ENCODE measurements at places on chromosomes 1 and 21. TPM values are rescaled to one million over a fixed set of nuclear protein-coding genes. Genes with fewer than 3 reads are reported as not detected.

TINAGL1 gene
- 154 TPM for total RNA-seq

CD84 gene
- total RNA-seq, result 17.1 TPM

PRRX1 gene
- total RNA-seq, result 46.2 TPM

LHX8 gene
- not detected for total RNA-seq

DNA sequence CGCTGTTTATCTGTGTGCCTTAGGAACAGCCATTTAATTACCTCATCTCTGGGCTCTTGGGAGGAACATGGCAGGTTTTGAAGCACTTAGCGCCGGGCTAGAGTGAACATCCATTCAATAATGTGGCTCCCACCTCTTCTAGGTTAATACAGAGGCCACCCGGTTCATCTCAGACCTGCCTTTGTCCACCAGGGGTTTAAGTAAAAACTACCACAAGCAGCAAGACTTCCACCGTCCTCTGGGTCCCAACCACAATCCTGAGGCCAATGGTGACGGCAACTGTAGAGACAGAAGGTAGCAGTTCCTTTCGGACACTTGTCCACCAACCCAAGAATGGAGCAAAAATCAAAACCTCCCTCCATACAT, 924 bp upstream of the DDOST start:
- DNase-seq, result no peak

GRCh38 chr1:160143695-160144094, 7.7 kb upstream of the ATP1A4 start:
- DNase-seq, result no peak

- DNase-seq, result no peak
Observed at GRCh38 chr1:115642168-115643072, 650 bp downstream of the VANGL1 start.

DNA sequence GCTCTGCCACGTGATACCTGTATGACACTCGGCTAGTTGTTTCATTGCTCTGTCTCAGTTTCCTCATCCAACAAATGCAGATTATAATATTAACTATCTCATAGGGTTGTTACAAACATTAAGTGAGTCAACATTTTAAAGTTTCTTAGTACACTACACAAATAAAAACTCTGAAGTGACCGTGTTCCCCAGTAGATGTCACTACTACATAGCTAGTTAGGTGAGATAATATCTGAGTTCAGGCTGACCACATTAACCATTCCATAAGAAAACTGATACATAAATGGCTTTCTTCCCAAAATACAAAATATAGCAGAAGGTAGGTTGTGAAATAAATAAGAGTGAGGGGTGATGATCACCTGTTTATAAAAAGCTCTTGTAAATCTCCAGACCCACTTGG, 214.1 kb downstream of the NUF2 start:
- DNase-seq, result no peak

- no peak for DNase-seq
Observed at GRCh38 chr1:27940297-27940696, 5.5 kb downstream of the SMPDL3B start.

DNA sequence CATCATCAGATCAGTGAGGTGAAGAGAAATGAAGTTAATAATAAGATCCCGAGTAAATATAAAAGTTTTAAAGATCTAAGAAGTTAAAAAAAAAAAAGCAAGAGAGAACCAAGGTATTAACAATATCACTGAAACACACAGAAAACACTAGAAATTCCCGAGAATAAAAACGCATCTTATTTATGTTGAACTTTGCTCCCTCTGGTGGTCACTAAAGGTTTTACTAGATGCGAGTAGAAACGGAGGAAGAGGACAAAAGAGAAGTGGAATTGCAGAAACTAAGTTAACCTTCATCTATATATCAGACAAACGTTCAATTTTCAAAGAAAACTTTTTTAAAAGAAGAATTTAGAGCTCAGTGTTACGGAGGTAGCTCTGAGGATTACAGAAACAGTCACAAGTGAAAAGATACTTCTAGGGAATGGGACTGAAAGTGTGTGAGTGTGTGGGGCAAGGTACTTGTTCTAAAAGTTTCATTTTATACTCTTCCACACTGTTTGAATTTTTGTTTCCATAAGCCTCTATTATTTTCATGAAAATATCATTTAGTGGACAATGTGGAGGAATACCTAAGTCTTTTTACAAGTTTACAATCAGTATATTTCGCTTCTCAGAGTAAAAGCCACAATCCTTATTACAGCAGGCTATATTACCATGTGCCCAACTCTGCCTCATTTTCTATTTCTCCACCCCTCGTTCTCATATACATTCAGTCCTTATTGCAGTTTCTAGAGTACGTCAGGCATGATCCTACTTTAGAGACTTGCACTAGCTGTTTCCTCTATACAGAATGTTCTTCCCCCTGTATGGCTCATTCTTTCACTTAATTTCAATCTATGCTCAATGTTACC, 19.7 kb downstream of the ACBD6 start:
- no peak for DNase-seq

GRCh38 chr1:100290291-100290690, 24.3 kb downstream of the RTCA start:
- no peak for DNase-seq

DNA sequence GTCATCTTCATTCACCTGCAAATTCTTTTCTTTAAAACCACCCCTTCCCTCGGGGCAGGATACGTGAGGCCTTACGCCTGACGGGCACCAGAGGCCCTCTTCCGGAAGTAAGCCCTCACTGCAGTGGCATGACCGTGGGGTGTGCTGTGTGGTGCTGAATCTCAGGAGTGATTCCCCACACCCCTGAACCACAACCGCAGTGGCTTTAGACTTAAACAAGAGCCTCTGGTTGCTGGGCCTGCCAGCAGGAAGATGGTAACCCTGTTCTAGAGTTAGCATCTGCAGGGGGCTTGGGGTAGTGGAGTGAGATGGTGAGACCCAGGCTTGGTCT, 12.1 kb downstream of the BSND start:
- DNase-seq, result no peak

- DNase-seq, result peak; percentile 89
Observed at GRCh38 chr1:228059634-228060457, 22.7 kb upstream of the ARF1 start.

DNA sequence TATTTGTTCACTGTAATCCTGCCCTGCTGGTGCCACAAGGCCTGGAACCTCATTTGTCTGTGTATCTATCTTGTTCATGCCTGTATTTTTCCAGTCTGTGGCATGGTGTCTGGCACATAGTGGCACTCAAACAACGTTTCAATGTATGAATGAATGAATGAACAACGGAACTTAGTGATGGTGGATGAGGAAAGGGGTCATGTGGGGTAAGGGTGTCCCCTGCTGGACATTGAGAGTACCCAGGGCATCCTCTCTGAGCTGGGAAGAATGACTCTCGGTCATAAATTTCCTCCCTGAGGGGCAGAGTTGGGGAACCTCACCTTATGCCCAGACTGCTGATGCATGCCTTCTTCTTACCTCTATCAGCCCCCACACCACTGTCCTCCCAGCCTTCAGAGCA, 18.9 kb upstream of the ZNF683 start:
- DNase-seq, result no peak

DNA sequence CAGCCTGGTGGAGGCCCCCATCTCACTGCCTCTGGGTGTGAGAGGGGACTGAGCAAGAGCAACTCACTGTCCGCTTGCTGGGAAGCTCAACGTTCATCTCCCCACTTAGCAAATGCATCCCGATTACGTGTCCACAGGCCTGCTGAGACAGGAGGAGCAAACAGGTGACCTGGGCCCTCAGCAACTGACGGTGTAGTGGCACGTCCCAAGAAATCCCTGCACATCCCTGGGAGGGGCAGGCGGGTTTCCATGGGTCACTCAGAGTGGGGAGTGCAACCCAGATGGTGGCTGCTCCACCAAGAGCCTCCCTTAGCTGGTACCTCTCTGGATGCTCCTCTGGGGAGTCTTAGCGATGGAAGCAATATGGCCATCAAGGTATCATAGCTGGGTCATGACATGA, 229.4 kb downstream of the DYRK1A start:
- no peak for DNase-seq

DNA sequence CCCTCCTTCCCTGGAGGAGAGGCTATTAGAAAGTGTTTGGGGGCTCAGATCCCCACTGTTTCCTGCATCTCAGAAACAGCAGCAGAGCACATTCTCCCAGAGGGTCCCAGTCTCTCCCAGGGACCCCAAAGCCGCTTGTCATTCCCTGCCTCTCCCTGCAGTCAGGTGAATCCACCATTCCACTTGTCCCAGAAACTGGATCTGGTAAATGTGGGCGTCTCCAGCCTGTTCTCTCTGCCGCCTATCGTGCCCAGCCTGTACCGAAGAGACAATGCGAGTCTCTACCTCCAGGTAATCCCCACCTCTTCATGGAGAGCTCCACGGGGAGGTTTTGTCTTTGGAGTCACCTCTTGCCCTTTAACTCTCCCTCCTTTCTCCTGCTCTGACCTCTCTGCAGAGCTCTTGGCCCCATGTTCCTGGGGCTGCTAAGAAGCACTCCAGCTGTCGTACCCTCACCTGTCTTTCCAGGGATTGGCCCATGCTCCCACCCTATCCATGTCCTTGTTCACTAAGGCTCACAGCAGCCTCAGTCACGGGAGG, 26.9 kb downstream of the INAVA start:
- DNase-seq, result peak; percentile 73

DNA sequence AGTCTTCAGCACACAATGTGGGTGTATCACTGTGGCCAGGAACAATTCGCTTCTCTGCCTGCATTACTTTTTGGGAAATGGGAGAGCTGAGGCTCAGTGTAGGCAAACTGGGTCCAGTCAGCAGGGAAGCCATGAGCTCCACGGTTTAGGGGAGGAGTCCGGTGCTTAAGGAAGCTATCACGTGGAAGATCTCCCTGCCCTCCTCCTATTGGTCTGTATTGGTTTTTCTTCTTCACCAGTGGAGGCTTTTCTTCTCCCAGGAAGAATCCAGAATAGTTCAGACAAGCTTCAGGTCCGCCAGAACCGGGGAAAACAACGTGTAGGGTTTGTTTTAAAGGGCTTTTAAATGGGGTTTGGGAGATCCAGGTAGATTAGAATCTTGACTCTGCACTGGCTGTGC, 156.2 kb upstream of the CAMK1G start:
- DNase-seq, result no peak

DNA sequence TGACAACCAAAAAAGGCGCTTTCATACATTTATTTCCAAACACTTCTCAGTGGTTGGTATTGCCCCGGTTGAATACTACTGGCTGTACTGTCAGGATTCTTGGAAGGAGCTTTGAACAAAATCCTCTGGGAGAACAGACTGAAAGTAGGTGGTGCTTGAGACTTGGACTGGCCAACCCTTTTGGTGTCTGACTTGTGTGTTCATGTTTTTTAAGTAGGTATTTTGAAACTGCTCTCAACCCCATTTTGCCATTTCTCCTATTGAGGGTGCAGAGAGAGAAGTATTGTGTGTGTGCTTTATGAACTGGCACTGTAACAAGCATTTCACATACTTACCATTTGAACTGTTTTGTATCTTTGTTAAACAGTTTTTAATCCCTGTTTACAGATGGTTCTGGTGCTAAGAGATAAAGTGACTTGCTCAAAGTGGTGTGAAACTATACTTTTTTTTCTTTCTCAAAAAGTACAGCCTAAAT, 21.2 kb downstream of the ARID1A start:
- no peak for DNase-seq

DNA sequence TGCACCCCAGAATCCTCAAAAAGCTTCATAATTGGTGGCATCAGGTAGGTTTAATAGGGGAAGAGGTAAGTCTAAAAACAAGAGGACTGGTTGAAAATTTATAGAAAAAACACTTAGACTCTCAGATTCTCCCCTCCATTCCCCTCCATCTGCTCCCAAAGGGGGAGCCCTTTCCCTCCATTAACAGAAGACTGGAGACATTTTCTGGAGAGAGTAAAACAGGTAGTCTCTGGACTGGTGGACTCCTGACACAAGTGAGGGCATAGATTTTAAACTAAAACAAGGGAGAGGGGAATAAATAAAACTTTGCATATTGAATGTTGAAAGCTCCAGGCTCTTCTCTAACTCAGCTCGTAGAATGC, 54.0 kb upstream of the IPO9 start:
- no peak for DNase-seq

DNA sequence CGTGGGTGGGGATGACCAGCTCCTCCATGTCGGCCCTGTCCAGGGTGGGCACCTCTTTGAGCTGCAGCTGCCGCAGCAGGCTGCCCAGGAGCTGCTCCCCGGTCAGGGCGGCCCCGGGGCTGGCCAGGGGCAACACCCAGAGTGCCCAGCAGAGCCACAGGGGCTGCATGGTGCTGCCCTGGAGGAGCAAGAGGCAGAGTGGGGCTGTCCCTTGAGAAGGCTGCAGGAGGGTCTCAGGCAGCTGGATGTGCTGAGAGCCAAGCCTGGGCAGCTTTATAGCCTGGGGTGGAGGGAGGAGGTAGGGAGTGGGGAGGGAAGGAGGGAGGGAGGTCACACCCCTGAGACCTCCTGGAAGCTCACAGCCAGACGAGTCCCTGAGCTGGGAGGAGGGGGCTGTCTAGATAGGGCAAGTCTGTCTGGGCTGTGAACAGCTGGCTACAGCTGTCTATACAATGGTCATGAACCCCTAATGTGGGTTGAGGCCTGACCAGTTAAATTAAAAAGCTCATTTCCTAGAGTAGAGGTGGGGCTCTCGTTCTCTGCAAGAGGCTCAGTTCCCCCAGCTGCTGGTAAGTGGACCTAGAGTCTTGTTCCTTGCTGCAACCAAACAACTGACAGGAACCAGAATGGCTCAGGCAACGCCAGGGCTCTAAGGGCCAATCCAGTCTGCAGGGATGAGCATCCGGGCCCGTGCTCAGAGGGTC, at the start of gene LEFTY1:
LEFTY1 (minus strand) TSS at position 249 of the 704 bp plus-strand sequence; CDS start at position 169, 80 bp downstream.
- no peak for DNase-seq

DNA sequence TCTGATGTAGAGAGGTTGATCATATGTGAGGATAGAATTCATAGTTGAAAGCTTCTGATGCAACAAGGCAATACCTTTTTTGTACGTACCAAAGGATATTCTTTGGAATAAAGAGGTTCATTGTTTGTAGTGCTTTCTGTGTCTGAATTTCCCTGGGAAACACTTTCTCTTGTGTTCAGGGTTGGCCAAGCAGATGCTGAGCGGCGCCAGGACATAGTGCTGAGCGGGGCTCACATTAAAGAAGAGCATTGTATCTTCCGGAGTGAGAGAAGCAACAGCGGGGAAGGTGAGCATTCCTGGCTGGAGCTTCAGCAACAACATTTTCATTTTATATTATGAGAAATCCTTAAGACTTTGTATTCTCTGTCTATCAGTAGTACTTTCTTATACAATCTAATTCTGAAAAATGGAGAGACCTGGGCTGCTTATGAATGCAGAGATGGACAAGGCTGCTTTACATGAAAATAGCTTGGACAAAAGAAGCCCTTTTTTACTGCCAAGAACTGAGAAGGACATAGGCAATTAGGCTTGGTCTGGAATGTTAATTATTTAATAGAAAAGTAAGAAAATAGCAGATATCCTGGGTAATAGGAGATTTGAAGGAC, 85.2 kb downstream of the KIF1B start:
- no peak for DNase-seq

- DNase-seq, result no peak
Observed at GRCh38 chr1:168297019-168297730, 16.5 kb downstream of the TBX19 start.

- no peak for DNase-seq
Observed at GRCh38 chr21:46517361-46517760, 58.7 kb downstream of the DIP2A start.
